ENCODE measurements at places on chromosomes 3 and 15. TPM values are rescaled to one million over a fixed set of nuclear protein-coding genes. Genes with fewer than 3 reads are reported as not detected.
A peak's percentile ranks its signal among the peaks of the same experiment; 100 is the strongest.

Gene CFAP100
- polyA plus RNA-seq = 1.2 TPM

Gene USP4
- polyA plus RNA-seq = 59.9 TPM

Gene BBS4
- 39.0 TPM for polyA plus RNA-seq

DNA sequence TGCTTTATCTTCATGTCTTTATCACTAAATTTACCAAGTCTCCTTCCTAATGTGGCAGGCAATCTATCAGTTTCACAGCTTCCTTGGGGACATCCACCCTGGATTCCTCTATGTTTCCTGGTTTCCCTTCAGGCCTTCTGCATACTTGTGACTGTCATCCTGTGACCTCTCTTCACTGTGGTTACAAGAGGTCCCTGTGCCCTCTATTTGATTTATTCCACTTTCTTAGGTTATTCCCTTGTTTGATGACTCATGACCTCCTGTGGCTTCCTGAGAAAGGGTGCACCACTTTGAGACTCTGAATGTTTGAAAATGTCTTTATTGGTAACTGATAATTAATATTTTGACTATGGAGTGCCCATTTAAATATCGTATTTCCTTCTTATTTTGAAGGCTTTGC, 60.5 kb upstream of the KY start:
- DNase-seq = no peak

GRCh38 chr3:40971191-40972168, 227.8 kb upstream of the CTNNB1 start:
- DNase-seq = peak; percentile 5

Gene APOD
- 4.3 TPM for polyA plus RNA-seq

DNA sequence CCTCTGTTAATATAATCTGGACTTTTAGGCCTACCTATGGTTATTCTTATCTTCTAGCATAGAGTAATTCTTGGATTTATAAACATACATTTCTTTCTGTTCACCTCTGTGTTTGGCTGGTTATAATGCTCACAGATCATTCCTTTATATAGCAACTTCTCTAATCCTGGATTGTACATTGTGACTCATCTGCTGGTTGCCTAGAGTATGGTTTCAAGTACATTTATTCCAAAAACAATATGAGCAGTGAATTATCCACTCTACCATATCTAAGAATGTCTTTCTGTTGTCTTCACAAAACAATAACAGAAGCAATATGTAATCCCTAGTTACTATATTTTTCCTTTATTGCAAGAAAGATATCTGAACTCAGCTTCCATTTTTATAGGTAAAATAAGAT, 35.3 kb downstream of the FSIP1 start:
- DNase-seq = no peak

DNA sequence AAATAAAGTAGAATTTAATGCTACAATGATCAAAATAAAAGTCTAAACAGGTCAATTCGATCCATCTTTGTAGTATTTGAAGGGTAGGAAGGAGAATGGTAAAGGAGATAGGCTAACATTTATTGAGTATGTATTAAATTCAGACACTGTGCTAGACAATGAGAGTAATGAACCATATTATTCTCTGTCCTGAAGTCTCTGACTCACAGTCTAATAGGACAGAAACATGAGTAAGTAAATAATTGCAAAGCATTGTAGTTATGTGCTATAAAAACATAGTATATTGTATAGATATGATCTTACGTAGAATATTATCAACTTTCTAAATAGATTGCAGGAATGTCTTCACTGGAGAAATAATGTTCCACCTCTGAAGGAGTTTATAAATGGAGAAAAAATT, 64.5 kb downstream of the MDFIC2 start:
- no peak for DNase-seq

DNA sequence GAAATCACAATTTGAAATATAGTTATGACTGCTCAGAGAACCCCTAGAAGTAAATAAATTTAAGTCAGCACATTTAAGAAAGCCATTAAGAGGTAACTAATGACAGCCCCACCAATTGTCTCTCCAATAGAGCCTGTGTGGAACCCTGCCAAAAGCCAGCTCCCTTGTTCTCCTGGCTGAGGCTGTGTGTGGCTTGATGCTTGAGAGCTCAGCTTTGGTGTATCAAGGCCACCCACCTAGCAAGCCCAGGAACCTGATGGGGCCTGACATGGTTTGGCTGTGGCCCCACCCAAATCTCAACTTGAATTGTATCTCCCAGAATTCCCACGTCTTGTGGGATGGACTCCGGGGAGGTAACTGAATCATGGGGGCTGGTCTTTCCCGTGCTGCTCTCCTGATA, 106.9 kb downstream of the LRRN1 start:
- no peak for DNase-seq

- DNase-seq = no peak
Measured at GRCh38 chr3:13894807-13895154, 14.9 kb upstream of the WNT7A start.

- DNase-seq = no peak
Measured at GRCh38 chr3:133980550-133980949, 49.2 kb downstream of the SLCO2A1 start.

Gene CDCP1
- polyA plus RNA-seq = 1.2 TPM

Gene TMPRSS7
- polyA plus RNA-seq = not detected

GRCh38 chr3:105368566-105369499, 2.1 kb downstream of the ALCAM start:
- no peak for DNase-seq

Gene PRSS50
- 2.6 TPM for polyA plus RNA-seq

Gene LRRC31
- polyA plus RNA-seq = 0.27 TPM

GRCh38 chr3:11047500-11047899, 55.0 kb downstream of the SLC6A1 start:
- no peak for DNase-seq

All from right renal pelvis (tissue), 4 donors.